Spleen (tissue), 13 donors: ENCODE measurements at places on chromosomes 16 and 17.

- DNase-seq, result no peak
Measured at GRCh38 chr17:28216528-28216927, 102.5 kb upstream of the TMEM97 start.

DNA sequence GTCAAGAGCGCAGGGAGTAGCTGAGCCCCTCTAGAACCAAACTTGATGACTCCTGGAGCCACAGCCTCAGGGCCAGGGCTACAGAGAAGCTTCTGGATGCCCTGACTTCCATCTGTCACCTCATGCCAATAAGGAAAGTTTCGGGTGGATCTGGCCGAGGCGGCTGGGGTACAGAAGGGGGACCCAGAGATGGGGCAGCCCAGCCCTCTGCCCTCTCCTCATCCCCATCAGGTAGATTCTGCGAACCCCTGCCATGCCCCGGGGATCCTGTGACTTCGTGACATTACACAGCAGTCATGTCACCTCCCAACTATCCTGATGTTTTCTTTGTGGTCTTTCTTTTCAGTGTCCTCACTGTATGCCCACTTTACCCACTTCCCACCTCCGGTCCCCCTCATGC is 114.4 kb downstream of the CCDC182 start:
- DNase-seq, result peak; percentile 51

DNA sequence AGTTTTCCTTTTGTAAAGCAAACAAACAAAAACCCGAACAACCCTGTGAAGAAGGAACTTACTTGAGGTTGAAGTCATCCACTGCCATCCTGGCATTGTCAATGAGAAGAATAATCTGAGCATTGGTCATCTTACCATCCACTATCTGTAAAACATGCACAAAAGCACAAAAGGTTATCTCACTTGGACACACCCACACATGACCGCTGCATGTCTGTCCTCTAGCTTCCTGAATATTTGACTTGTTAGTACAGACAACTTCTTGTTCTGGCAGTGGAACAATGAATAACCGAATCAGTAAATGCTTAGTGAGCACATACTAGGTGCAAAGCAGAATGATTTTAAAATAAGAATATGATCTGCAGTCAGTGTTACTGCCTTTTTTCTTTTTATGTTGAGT is 6.1 kb downstream of the KRT23 start:
- DNase-seq, result no peak

- DNase-seq, result peak; percentile 1
Measured at GRCh38 chr17:77644181-77645071, 314.1 kb upstream of the TNRC6C start.

DNA sequence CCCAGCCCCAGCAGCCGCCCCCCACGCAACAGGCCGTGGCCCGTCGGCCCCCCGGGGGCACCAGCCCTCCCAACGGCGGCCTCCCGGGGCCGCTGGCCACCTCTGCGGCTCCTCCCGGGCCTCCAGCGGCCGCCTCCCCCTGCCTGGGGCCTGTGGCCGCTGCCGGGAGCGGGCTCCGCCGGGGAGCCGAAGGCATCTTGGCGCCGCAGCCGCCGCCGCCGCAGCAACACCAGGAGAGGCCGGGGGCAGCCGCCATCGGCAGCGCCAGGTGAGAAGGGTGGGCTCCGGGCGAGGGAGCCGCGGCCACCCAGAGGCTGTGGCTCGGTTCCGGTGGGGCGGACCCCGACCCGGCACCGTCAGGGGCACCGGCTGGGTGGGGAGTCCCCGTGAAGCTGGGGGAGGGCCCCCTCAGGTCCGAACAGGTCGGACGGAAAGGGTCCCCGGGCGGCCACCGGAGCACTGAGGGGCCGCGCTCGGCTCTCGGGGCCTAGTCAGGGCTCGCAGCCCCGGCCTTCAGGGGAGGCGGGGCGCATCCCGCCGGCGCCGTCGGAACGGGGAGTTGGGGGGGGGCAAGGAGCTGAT is 583 bp downstream of the ATXN2L start:
- DNase-seq, result no peak

GRCh38 chr16:55480228-55480655 is 1.2 kb downstream of the MMP2 start:
- no peak for DNase-seq

DNA sequence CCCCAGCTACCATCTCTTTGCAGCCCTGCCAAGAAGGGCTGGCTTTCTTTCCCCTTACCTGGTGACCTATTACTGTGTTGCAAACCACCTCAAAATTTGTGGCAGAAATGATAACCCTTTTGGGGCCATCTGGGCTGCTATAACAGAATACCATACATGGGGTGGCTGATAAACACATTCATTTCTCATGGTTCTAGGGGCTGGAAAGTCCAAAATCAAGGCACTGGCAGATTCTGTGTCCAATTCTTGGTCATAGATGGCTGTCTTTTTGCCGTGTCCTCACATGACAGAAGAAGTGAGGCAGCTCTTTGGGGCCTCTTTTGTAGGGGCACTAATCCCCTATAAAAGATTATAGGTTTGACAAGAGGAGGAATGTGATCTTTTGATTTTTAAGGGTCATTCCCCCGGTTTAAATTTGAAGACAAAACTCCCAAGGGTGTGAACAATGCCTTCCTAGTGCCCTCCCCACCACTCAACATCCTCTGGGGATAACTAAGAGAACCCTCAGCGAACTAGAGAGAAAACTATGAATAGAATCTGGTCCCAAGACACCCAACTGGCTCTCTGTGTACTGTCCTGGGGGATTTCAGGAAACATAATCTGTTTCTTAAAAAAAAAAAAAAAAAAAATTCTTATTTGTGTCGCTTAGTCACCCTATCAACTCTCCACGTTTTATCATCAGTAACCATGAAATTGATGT is 1.7 kb upstream of the METTL22 start:
- no peak for DNase-seq

- no peak for DNase-seq
Measured at GRCh38 chr17:76575570-76575969, 10.1 kb downstream of the ST6GALNAC2 start.

DNA sequence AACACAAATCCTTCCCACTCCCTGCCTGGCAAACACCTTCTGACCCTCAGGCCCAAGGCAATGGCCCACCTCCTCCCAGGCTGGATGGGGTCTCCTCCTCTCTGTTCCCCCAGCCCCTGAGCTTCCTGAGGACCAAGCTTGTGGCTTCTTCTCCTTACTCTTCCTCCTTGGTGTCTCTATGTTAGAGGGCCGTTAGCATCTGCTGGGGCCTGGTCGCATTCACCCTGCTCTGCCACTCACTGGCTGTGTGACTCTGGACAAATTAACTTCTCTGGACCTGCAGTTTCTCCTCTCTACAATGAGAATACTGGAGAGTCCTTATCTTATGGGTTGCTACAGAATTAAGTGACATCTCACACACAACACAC is 725 bp upstream of the MT2A start:
- no peak for DNase-seq

GRCh38 chr16:53805113-53805512 is 101.2 kb downstream of the FTO start:
- DNase-seq, result no peak

GRCh38 chr16:56262148-56262547 is 70.9 kb downstream of the GNAO1 start:
- DNase-seq, result peak; percentile 84

DNA sequence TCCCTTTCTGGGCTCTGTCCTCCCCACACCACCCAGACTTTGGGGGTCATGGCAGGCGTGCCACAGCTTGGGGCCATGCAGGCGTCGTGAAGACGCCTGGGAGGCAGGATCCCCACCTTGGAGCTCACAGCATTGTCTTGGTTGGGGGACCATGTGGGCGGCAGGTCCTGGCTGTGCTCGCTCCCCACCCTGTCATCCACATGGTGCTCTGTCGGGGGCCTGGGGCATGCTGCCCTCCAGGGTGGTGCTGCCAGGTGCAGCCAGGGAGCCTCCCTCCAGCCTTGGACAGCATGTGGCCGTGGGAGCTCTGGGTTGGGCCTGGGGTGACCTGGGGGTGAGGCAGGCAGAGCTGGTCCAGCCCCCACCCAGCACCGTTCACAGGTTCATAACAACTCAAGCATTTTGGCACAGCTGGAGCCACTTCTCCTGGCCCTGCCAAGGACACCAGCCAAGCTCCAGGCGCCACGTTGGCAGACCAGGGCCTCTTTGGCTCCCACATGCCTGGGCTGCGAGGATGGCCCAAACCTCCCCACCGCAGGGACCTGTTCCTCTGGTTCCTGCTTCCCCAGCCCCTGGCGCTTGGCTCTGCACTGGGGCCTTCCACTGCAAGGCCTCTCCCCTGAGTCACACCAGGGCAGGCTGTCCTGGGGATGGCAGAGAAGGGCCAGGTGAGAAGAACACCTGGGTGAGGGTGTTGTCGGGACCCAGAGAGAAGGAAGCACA is 15.1 kb upstream of the ATP6V0C start:
- DNase-seq, result no peak
